ENCODE measurements at places on chromosomes 11 and 22. TPM values are rescaled to one million over a fixed set of nuclear protein-coding genes. Genes with fewer than 3 reads are reported as not detected.

The SMC1B gene
- not detected for total RNA-seq

The CST6 gene
- 0.35 TPM for total RNA-seq

The LARGE2 gene
- not detected for total RNA-seq

The CSNK2A3 gene
- total RNA-seq: 1.3 TPM

The LYVE1 gene
- total RNA-seq: 48.3 TPM

The MMP7 gene
- not detected for total RNA-seq

The TMEM121B gene
- 2.0 TPM for total RNA-seq

The C11orf87 gene
- not detected for total RNA-seq

The IFITM10 gene
- 2.1 TPM for total RNA-seq

The EIF3L gene
- 382 TPM for total RNA-seq

The PLAAT5 gene
- total RNA-seq: 1.6 TPM

The P2RX6 gene
- 0.81 TPM for total RNA-seq

The SPON1 gene
- total RNA-seq: 6.3 TPM

The TBX1 gene
- 0.75 TPM for total RNA-seq

The WNT7B gene
- total RNA-seq: not detected

The IL17REL gene
- total RNA-seq: not detected

The TYMP gene
- 113 TPM for total RNA-seq

The GAS2L1 gene
- total RNA-seq: 11.9 TPM

The ZBTB16 gene
- 39.7 TPM for total RNA-seq

The RFPL1 gene
- not detected for total RNA-seq

The NCF4 gene
- total RNA-seq: 2.7 TPM

The CSRP3 gene
- 916 TPM for total RNA-seq

The EED gene
- total RNA-seq: 10.1 TPM

The ANO5 gene
- 51.5 TPM for total RNA-seq

The MPPED1 gene
- total RNA-seq: not detected

The GGTLC2 gene
- not detected for total RNA-seq

The UPB1 gene
- total RNA-seq: 1.0 TPM

The HTR3B gene
- not detected for total RNA-seq

The SEC14L6 gene
- total RNA-seq: not detected

The SLCO2B1 gene
- 17.7 TPM for total RNA-seq

The ROBO3 gene
- total RNA-seq: 2.6 TPM

The CAVIN3 gene
- total RNA-seq: 44.8 TPM

The ACRV1 gene
- not detected for total RNA-seq

The CATSPER1 gene
- total RNA-seq: not detected

The NCAM1 gene
- 454 TPM for total RNA-seq

The TUBA8 gene
- total RNA-seq: 109 TPM

The ANGPTL5 gene
- total RNA-seq: 0.35 TPM

The CCDC87 gene
- 0.53 TPM for total RNA-seq

The VWCE gene
- total RNA-seq: 0.50 TPM

The KCNJ5 gene
- 8.4 TPM for total RNA-seq

The CDC45 gene
- 0.61 TPM for total RNA-seq

The ZNF214 gene
- total RNA-seq: 1.3 TPM

Measured in heart right ventricle (tissue), 16 donors.